Activated T-helper 9 cell treated with anti-CD3 and anti-CD28 coated beads, Interleukin-2, amount 50 U/mL, for 16 hours (primary cell): ENCODE measurements at places on chromosomes 1 and 21.
A peak's percentile ranks its signal among the peaks of the same experiment; 100 is the strongest.

DNA sequence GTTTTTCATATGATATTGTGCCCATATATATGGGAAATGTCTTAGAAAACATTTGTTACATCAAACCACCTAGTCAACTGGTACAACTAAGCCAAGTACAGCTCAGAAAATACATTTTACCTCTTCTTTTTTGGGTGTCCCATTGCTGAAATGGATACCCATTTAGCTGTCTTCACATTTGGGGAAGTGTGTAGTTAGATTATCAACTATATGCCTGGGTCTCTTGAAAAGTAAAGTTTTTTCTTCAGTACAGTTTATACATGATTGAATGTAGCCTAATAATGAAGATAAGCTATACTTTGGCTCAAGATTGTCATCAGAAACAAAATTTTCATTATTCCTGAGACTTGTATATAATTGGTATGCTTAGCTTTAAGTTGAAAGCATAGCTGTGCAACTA is 2.0 kb downstream of the AGO3 start:
- DNase-seq = no peak

- DNase-seq = no peak
These were observed 28.8 kb downstream of the SNAP47 start for GRCh38 chr1:227764019-227764391.

DNA sequence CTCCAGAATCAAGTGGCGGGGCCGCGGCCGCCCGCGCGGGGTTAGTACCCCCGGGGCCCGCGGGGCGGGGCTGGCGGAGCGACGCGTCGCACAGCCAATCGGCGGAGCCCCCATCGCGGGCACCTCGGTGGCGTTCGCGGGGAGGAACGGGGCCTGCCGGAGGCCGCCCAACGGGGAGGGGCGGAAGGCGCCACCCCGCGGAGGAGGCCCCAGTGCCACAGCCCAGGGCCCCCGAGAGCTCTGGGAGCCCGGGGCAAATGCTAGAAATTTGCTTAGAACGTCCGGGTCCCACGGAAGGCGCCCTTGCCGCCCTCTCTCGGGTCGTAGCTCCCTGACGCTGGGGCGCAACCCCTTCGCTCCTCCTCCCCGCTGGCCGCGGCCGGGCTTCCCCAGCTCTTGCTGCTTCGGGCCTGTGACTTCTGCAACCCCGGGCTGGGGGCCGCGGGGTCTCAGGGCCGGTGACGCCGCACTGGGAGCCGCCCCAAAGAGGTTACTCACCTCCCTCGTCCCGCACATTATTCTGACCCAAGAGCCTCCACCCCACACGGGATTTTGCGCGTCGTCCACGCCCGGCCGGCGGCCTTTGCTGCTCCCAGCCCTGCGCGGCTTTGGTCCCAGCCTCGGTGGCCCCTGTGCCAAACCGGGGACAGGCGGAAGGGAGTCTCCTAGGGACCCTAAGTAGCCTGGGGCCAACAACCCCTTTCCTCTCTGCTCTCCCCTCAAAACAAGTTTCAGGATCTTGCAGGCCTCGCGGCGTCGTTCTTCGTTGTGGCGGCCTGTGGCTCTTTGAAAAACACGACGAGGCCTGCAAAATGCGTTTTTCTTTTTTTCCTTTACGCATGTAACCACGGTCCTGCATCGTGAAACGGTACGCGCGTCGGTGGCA is at the start of gene RUNX3:
Gene RUNX3, minus strand, starts transcription at position 17 of the 886 bp plus-strand sequence. CDS start 408 bp downstream, outside the sequence.
- DNase-seq = peak; percentile 91

DNA sequence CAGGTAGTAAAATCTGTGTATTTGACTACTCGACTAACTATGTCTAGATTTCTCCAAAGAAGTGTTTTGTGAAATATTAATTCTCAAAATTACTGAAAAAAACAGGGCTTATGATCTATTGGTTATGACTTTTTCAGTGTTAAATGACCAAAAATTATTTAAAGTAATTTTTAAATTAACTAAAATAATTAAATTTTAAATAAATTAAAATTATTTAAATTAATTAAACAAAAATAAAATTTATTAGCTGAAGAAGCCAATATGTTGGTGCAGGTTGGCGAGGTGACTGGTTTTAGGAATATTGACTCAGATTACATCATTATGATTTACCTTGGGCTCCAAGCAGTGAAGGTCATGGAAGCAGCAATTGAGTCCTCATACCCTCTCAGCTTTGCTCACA is 483.2 kb downstream of the PTPRC start:
- no peak for DNase-seq

- no peak for DNase-seq
These were observed 2.6 kb upstream of the TOR3A start for GRCh38 chr1:179079113-179079761.

- DNase-seq = no peak
These were observed 211.9 kb upstream of the IRF2BP2 start for GRCh38 chr1:234821840-234822239.

GRCh38 chr1:201539561-201540431 is 869 bp downstream of the NAV1 start:
- DNase-seq = no peak

DNA sequence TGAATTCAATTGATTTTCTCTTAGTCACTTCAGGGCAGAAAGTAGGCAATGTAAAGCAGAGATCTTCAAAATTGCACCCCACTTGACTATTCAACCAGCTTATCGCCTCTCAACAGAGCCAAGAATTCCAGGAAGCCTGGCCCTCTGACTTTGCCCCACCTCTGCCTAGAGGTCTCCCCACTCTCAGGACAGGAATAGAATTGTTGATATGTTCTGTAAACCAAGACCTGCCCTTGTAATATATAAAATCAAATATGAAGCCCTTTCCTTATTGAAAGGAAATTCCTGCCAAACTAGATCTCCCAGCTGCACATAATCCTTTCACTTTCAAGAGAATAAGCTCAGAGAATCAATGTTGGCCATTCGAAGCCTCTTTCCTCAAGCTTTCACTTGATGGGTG is 116.1 kb upstream of the DPT start:
- no peak for DNase-seq

- no peak for DNase-seq
These were observed 9.7 kb downstream of the RD3 start for GRCh38 chr1:211482306-211482705.

GRCh38 chr1:163036671-163037070 is 32.5 kb upstream of the RGS4 start:
- DNase-seq = no peak

DNA sequence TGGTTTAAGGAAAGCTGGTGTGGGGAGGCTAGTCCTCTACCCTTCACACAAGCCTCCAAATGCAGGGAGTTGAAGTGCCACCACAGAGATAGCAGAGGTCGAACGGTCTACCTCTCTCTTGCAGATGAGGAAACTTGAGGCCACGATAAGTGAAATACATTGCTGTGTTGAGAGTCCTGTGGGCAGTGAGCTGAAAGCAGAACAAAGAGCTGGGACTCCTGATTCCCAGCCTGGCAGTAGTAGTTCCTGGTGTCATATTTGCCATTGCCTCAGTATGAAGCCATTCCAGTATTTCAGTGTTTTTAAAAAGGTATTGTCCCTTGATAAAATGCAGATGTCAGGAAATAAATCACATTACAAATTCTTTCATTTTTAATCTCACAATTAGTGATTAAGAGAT is 28.6 kb downstream of the AK4 start:
- DNase-seq = no peak

- DNase-seq = no peak
These were observed 758 bp downstream of the NAXE start for GRCh38 chr1:156592158-156592909.

DNA sequence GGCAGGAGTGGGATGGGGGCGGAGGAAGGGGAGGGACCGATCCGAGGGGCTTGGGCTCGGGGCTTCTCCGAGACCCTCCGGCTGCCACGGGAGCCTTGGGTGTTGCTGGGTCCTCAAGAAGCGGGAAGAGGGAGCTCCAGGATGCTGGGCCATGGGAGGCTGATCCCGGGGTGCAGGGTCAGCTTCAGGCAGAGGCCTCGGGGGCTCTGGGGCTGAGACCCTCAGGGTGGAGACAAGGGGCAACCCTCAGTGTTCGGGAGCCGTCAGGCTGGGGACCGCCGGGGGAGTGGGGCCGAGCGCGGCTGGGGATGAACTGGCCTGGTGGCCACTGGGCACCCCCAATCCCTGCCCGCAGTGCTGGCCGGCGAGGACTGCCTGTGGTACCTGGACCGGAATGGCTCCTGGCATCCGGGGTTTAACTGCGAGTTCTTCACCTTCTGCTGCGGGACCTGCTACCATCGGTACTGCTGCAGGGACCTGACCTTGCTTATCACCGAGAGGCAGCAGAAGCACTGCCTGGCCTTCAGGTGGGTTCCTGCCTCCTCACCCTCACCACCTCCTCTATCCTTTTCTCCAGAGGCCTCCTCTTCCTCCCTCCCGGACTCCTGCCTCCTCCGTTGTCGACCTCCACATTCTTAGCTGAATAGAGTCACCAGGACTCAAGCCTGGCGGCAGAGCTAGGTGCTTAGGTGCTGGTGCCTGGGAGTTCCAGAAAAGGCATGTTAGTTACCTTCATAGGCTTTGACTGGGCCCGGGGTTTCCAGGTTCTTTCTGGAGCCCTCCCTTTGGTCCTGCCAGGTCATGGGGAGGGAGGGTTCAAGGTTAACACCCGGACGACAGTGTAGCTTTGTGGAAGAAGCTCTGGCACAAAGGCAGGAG is 631 bp downstream of the SHISA4 start:
- no peak for DNase-seq

GRCh38 chr1:94280541-94280940 is 43.2 kb upstream of the ARHGAP29 start:
- DNase-seq = no peak

- DNase-seq = no peak
These were observed 319.1 kb upstream of the SGIP1 start for GRCh38 chr1:66214901-66215300.

- no peak for DNase-seq
These were observed 9.1 kb upstream of the PSMB2 start for GRCh38 chr1:35650416-35650815.

DNA sequence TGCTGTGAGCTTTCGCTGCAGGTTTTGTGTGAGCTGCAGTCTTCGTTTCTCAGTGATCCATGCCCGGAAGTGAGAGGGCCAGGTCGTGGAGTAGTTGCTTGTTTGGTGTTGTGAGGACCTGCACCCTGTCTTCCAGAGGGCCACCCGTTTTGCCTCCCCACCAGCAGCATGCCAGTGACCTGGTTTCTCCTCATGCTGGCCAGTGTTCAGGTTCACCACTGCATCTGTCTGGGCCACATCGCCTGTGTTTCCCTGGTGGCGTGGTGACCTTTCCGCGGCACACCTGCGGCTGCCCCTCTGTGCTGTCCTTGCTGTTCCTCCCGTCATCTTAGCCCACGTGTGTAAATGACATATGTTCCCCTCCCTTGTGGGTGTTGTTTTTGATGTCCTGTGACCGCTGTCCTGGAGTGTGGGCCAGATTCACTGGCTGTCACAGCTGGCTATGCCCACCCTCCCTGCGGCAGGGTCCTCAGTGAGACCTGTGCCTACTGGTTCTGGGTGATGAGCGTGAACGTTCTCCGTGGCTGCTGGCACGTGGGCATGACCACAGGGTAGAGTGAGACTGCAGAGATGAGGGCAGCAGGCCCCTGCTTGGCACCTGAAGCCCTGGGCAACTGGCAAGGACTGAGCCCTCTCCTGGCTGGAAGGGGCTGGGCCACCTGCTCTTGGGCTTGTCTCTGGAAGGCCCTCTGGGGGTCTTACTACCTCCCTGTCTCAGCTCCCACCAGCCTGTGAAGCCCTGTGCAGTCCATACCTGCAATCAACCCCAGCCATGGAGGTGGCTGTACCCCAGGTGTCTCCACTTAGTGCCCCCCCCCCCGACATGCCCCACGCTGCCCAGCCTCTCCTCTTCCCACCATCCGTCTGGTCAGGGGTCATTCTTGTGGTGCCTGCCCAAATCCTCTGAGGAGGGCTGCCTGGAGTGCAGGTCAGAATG is 7.3 kb downstream of the IBA57 start:
- DNase-seq = no peak

- DNase-seq = no peak
These were observed 167.1 kb downstream of the ATP6V1G3 start for GRCh38 chr1:198373376-198373775.

DNA sequence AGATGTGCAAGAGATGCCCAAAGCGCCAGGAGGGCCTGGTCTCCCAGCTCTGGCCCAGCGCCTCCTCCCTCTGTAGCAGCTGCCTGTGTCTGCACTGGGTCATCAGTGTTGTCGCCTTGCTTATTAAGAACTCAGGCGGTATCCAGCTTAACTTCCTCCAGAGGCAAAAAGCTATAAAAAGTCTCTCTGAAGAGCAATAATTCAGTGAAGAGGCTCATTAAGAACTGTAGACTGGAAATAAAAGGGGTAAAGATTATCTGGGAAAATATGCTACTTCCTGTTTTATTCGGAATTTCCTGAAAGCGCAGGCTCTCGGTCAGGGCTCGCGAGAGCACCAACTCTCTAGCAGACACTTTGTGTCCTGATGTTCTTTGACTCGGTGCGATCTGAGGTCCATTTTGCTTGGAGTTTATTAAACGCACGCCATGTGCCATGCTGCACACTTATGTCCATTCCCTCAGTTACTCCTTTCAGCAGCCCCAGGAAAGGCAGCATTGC is 70.4 kb downstream of the MRPS6 start:
- DNase-seq = no peak

DNA sequence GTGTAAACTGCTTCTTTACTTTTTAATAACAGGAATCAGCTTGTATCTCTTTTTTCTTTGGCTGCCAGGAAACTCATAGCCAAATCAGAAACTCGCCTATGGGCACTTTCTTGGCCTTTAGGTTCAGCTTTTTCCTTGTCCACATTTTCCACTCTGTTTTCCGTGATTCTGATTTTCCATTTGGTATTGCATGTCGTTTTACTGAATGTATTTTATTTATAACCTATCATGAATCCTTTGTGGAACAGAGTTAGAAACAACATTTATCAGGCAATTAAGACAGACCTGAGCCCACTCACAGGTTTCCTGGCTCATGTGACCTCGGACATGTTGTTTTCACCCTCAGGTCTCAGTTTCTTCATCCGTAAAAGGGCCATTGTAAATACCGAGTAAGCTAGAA is 5.3 kb upstream of the ECE1 start:
- DNase-seq = no peak

GRCh38 chr1:31912839-31913239 is 25.3 kb downstream of the PTP4A2 start:
- no peak for DNase-seq

- no peak for DNase-seq
These were observed 20.8 kb upstream of the SDC3 start for GRCh38 chr1:30929135-30929889.

DNA sequence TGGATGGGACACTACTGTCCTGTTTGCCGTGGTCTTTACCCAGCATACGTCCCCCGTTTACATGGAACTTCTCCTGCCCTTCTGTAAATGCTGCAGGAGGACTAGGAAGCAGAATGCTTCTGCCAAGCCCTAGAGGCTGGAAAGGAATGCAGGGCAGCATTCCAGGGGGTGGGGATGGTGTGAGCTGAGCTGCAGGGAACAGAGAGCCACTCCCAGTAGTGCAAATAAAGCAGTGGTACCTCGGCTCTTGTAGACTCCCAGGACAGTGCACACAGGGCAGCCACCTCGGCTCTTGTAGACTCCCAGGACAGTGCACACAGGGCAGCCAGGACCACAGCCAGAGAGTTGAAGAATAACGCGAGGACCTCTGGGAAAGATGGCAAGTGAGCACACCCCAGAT is 35.4 kb downstream of the PTPRU start:
- no peak for DNase-seq

- DNase-seq = no peak
These were observed 108.1 kb upstream of the EDN2 start for GRCh38 chr1:41592451-41593125.
